ENCODE measurements at places on chromosomes 5 and 9. TPM values are rescaled to one million over a fixed set of nuclear protein-coding genes. Genes with fewer than 3 reads are reported as not detected.

BRINP1 gene
- not detected for total RNA-seq

SHLD3 gene
- 1.9 TPM for total RNA-seq

PCDHGA2 gene
- total RNA-seq = 4.9 TPM

IFNK gene
- total RNA-seq = not detected

LRRC19 gene
- total RNA-seq = not detected

FOXD4L6 gene
- total RNA-seq = not detected

GPR150 gene
- total RNA-seq = 0.32 TPM

RAB3C gene
- not detected for total RNA-seq

TBC1D13 gene
- total RNA-seq = 10.8 TPM

SGCD gene
- total RNA-seq = 10.2 TPM

SLC6A7 gene
- total RNA-seq = not detected

TMEM171 gene
- total RNA-seq = 0.26 TPM

ZBTB34 gene
- 4.1 TPM for total RNA-seq
